ENCODE measurements at places on chromosomes 7 and 10. TPM values are rescaled to one million over a fixed set of nuclear protein-coding genes. Genes with fewer than 3 reads are reported as not detected.

The KMT2C gene
- 58.9 TPM for total RNA-seq

The MYOZ1 gene
- total RNA-seq: not detected

The FAM25G gene
- total RNA-seq: not detected

The RADIL gene
- total RNA-seq: 0.05 TPM

The COL26A1 gene
- not detected for total RNA-seq

The PLPP4 gene
- total RNA-seq: not detected

The ZPBP gene
- total RNA-seq: not detected

The FKBP9 gene
- total RNA-seq: 1.2 TPM

The FAM25A gene
- total RNA-seq: not detected

The ATG9B gene
- 8.6 TPM for total RNA-seq

The KIF11 gene
- 79.5 TPM for total RNA-seq

- no peak for DNase-seq
Observed at GRCh38 chr10:14836208-14836607, 1.6 kb downstream of the CDNF start.

GRCh38 chr10:77121829-77122228 lies 515.8 kb downstream of the KCNMA1 start:
- DNase-seq: no peak

- peak; percentile 42 for DNase-seq
Observed at GRCh38 chr7:123154231-123154860, 45.4 kb downstream of the SLC13A1 start.

- DNase-seq: no peak
Observed at GRCh38 chr10:84497978-84498377, 169.6 kb downstream of the CCSER2 start.

DNA sequence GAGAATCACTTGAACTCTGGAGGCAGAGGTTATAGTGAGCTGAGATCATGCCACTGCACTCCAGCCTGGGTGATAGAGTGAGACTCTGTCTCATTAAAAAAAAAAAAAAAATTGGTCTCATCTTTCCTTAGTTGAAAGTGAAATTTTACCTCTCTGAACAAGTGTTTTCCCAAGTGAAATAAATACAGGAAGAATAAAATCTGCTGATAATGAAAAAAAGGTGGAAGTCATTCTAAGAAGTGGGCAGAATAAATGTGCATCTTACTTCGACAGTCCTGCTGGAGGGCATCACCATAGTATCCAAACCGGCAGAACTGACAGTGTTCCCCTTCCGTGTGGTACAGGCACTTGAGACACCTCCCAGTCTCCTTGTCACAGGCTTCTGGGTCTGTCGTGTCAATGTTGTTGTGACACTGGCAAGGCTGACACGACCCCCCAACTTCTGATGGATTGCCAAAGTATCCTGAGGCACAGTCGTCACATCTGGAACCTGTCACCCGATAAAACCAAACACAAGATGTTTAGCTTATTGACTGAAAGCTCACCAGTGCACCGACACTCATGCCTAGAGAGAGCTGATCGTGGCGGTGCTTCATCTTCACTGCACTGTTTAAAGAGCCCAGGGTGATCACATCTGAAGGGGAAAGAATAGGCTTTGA lies 49.6 kb downstream of the LAMB1 start:
- no peak for DNase-seq

- DNase-seq: peak; percentile 71
Observed at GRCh38 chr7:5665094-5666025, 116.1 kb downstream of the RNF216 start.

GRCh38 chr10:36499693-36500092 lies 625.7 kb upstream of the ANKRD30A start:
- DNase-seq: no peak

DNA sequence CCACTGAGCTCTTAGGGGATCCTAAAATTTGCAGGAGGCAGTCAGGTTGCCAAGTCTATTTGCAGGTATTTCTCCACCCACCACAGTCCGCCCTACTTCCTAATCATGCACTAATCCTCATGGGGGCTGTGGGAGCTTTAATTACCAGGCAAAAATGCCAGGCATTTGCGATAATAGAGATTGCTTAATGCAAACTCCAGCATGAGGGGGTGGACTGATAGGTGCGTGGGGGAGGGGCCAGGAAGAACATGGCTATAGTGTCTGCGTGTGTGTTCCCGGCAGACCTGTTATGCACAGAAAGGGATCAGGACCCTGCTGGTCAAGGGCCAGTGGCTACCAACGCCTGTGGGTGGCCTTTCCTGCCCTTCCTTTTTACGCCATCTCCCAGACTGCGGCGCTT lies 15.6 kb upstream of the AQP1 start:
- no peak for DNase-seq

DNA sequence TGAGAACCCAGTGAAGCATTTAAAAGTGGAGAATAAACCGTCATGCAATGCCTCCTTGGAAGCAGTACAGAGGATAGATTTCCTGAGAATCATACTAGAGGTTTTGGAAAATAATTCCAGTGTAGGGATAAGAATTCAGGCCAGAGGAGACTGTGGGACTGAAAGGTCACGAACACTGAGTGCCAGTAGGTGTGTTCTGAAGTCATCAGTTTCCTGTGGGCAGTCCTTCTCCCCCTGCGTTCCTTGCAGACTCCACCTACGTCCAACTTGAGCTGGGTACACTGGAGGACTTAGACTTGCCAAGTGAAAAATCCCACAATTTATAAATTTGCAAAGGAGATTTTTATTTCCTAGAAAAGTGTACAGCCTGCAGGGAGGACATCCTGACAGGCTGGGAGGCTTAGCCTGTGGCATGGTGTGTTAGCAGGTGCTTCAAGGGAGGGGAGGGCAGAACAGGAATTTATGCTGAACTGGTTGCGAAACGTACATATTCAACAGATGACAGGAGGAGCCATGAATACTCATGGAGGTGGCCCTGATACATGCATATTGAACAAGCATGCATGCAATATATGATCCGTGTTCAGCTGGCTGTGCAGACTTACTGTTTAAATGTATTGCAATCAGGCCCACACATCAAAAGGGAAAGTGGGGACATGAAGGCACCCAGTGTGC lies 72.9 kb upstream of the POM121L12 start:
- no peak for DNase-seq

DNA sequence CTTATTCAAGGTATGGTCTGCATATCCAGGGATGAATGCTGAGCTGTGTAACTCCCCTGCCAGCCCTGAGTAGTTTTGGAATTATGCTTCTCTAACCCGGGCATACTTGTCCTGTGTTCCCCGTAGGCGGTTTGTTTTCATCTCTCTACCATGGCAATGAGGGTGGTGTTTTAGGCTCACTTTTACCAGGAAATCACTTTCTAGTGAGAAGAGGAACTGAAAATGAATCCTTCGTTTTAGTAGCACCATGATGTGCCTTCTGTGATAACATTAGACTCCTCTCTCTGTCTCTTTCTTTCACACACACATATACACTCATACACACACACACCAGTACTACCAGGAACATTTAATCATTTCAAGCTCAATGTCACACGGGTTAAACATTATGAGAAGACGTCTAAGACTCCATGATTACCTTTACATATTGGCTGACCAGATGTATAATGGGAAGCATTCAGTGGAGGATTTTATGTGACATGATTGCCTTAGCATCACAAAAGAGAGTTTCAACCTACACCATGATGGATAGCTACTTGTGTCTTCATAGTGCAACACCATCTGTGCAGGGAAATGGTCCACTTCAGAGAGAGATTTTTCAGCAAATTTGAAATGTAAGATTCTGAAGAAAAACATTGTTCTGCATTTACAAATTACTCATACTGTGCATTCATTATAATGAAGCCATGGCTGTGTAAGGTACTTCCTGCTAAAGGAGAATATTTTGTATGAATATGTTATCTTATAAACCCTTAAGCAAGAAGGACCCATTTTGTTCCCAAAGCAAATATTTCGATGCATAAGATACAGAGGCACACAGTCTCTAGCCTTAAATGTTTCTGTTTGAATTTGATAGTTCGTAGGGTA lies 31.0 kb upstream of the PFKP start:
- DNase-seq: no peak

DNA sequence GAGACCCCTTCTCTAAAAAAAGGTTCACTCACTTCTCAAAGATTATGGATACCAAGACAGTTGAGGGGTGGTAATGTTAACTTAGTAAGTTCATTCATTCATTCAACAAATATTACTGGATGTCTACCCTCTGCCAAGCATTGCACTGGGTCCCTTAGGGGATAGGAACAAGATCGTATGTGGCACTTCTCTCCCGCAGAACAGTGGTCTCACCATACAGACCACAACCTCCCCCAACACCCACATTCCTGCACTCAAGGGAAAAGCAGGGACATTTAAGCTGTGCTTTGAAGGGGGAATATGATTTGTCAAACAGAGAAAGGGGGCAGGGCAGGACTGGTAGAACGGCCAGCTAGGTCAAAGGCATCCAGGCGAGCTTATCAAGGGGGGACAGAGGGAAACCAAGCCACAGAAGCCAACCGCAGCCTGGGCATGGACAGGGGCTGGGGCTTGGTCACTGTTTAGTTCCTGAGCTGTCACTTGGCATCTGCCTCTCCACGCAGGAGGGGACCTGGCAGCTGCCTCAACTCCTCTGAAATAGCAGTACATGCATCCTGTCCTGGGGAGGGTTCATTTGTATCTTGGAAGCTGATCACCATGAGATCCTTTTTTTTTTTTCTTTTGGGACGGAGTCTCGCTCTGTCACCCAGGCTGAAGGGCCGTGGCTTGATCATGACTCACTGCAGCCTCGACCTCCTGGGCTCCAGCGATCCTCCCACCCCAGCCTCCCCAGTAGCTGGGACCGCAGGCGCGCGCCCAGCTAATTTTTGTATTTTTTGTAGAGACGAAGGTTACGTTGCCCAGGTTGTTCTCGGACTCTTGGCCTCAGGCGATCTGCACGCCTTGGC lies 949 bp upstream of the CLIP2 start:
- no peak for DNase-seq

DNA sequence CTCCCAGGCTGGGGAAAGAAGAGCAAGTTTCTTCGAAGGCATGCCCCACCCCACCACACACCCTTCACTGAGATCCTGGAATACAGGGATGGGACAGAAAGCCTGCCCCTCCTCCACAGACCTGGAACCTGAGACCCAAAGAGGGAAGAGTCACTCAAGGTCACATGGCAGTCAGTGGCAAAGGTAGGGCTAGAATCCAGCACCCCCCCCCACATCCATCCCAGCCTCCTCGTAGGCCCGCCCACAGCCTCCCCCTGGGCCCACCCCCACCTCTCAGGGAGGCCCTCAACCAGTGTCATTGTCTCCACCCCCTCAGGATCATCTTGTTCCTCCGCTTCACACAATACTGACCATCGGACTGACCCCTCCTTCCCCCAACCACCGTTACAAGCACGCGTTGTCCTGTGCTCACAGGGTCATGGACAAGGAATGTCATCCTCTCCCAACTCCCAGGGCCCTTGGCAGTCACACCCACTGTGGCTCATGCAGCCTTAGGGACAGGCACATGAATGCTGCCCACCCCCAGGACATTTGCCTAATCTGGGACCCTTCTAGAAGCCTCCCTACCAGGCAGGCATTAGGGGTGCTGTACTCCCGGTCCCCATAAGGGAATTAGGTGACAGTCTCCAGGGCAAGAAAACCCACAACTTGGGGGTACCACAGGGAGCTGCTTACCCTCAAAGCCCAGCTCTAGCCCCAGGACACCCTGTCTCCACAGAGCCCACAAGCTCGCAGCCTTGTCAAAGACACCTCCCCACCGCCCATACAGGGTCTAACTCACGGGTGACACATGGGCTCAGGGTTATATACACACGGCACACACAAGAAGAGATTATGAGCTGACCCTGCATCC lies 1.4 kb downstream of the KCNH2 start:
- no peak for DNase-seq

DNA sequence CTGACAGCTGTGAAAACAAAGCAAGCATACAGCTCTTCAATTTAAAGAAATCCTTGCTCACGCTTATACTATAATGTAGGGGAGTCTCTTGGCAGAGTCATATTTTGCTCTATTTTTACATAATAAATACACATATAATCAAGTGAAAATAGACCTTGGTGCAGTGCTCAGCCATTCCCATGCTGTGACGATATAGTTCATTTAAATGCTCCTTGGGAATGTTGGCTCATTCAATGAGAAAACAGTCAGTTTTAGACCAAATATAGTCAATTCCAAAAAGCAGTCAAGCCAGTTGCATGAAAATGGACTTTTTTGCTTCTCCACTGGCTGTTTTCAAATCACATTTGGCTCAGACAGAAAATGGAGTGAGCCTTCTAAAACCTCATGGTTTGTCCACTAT lies 587.4 kb downstream of the SUGCT start:
- no peak for DNase-seq

DNA sequence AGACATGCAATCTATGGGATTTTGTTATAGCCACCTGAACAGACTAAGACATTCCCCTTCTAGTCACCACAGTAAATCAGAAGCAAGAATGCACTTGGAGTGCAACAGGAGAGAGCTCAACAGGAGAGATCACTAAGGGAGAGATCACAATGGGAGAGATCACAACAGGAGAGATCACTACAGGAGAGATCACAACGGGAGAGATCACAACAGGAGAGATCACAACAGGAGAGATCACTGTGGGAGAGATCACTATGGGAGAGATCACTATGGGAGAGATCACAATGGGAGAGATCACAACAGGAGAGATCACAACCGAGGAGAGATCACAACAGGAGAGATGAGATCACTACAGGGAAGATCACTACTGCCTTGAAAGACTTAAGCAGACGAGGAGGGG lies 238.5 kb upstream of the PITRM1 start:
- DNase-seq: no peak

DNA sequence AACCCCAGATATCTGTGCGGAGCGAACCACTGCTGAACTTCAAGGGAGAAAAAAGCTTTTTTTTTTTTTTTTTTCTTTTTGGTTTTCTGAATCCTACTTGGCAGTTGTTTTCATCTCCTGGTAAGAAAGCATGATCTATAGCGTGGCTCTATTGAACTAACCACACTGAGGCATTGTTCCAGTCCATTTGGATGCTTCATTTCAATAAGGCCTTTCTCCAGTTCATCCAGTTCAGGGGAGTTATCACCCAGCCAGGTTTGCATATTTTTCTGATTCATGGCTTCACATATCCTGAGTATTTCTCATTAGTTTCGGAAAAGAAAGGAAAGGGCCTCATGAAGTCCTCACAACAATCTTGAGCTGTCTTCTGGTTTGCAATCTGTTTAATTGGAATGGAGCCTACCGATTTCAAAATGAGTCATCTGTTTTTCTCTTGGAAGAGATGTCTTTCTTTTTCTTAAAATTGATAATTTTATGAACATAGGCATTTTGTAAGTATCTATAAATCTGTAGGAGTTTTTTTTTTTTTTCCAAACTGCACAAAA lies 93.1 kb upstream of the STEAP4 start:
- DNase-seq: no peak

- DNase-seq: no peak
Observed at GRCh38 chr7:105044449-105045070, 30.6 kb downstream of the KMT2E start.

GRCh38 chr7:13225068-13225467 lies 537.6 kb downstream of the ARL4A start:
- DNase-seq: no peak

GRCh38 chr7:117839507-117839906 lies 33.7 kb downstream of the CTTNBP2 start:
- DNase-seq: no peak

GRCh38 chr7:24912874-24913514 lies 67.0 kb downstream of the OSBPL3 start:
- no peak for DNase-seq
